NCI-H526 treated with DMSO at 0.1 percent for 48 hours (cell line): ENCODE measurements at places on chromosomes 12 and 14.

DNA sequence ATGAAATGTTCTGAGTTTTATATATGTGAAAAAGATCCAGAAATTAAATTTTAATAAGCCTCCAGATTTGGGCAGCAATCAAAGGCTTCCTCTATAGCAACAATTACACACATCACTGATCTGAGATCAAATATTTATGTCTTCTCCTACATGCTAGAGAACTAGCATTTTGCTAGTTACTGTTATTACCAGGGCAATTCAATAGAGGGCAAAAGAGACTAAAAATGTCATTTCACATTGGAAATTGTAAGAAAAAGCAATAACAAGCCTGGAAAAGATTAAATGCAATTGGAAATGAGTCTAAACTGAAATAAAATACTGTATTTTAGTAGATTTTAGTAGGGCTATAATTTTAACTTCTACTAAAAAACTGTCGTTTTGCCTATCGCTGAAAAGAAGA is 32.6 kb upstream of the ANO6 start:
- no peak for DNase-seq

DNA sequence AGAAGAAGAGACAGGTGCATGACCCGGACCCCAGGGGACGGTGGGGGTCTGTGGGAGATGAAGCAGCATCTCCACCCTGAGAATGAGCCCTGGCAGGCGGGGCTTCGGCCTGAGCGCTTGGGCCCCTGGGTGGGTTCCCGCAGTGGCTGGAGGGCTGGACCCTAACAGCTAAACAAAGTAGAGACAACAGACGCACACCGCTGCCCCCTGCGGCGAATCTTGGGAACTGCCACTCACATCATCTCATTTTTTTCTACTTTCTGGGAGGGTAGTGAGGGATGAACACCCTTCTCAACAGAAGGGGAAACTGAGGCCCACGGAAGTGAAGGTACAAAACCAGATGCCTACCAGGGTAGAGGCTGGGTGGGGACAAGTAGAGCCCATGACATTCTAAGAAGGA is 104.7 kb downstream of the RFLNA start:
- no peak for DNase-seq

DNA sequence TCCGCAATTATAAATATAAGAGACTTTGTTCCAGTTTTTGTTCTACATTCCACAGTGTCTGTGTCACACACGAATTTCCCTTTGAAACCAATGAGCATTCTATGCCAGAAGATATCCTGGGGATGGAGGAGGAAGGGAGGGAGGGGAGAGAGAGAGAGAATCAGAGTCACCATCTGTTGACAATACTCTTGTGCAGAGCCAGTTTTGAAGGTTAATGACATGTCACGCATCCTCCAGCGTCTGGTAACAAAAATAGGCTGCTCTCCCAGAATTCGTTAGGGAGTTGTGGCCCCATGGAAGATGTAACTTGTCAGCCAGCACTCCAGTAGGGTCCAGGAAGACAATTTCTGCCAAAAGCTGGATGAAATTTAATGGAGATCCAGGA is 213.5 kb upstream of the KRR1 start:
- no peak for DNase-seq

DNA sequence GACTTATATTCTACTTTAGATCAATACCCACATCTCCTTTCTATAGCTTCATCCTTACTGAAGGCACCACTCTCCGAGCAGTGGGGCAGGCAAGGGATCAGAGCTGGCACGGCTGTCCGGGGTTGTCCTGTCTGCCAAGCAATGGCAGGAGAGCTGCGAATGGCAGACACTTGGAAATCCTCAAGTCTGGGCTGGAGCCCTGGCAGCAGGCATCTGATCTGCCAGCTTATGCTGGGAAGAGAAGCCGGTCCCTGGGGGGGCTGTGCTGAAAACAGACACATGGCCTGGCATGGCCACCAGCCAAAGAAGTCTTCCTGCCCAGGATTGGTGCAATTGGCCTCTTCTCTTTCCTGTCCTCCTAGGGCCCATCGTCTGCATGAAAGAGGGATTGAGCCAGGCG is 280.2 kb upstream of the PWP1 start:
- no peak for DNase-seq

GRCh38 chr12:79945433-79945832 is 10.5 kb upstream of the PPP1R12A start:
- peak; percentile 67 for DNase-seq

- peak; percentile 56 for DNase-seq
Observed at GRCh38 chr12:6465467-6466183, 4.9 kb downstream of the VAMP1 start.

GRCh38 chr14:93019367-93019843 is 96.3 kb downstream of the ITPK1 start:
- no peak for DNase-seq

DNA sequence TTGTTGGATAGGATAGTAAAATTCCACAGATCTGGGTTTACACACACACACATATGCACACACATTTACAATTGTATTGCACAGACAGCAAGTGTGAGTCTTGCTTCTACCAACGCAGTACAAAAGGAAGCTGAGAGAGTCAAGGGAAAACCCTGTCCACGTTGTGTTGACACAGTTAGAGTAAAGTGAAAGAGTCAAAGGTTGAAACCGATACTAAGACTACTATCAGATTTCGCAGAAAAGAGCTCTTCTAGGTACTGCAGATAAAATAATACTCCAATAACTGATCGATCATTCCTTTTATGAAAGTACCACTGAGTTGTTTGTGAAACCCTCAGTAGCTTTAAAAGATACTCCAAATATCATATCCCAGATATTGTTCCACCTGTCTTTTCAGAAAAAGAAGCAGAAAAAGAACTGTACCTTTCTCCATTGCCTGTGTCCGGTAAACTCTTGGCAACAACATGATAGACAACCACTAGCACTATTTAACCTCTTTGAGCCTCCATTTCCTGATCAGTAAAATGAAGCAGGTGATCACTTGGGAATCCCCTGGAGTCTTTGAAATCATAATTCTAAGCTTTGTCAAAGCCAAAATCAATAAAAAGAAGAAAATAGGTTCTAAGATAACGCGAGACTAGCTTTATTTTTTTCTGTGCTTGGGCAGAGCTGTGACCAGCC is 224.6 kb upstream of the FOXN3 start:
- no peak for DNase-seq

- DNase-seq, result no peak
Observed at GRCh38 chr12:131988054-131988796, 38.5 kb downstream of the EP400 start.

DNA sequence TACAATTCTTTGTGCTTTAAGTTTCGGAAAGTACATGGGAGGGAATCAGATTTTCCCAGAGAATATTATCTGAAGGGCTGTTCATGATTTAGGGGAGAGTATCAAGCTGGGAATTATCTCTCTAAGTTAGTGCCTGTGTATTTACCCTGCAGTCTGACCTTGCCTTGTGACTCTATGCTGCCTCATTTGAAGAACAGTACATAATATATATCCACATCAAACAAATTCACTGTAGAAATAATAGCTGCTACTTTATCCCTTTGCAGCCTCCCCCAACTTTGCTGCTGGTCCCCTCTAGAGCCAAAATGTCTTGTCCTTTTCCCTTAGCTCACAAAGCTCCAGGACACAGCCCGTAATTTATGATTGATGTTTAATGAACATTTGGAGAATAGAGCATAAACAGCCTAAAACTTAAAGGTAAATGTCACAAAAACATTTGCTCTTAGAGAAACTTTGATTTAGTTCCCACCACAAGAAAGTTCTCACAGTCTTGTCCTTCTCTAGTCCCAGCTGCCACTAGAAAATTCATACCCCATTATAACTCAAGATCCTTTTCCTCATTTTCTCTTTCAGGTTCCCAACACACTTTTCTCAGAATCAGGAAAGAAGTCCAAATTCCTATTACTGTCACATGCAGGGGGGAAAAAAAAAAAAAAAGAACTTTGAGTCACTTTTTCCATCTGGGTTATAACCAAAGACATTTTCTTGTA is 1009.6 kb downstream of the FLRT2 start:
- DNase-seq, result no peak

DNA sequence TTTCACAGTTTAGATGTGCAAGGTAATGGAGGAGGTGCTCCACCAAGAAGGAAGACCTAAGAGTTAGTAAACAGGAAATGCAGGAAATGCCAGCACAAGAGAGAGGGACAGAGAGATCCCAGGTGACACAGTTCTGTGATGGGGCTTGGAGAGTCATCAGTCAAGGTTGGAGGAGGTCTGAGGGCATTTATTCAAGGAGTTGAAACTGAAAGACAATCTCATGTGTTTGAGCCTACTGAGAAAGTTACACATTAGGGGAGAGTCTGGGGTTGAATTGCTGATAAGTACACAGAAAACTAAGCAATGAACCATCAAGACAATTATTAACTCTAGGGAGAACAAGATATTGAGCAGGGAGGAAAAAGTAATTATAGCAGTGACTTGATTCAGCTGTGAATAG is 138.5 kb downstream of the ANO6 start:
- no peak for DNase-seq

- no peak for DNase-seq
Observed at GRCh38 chr14:40494483-40494882, 1062.2 kb upstream of the FBXO33 start.

DNA sequence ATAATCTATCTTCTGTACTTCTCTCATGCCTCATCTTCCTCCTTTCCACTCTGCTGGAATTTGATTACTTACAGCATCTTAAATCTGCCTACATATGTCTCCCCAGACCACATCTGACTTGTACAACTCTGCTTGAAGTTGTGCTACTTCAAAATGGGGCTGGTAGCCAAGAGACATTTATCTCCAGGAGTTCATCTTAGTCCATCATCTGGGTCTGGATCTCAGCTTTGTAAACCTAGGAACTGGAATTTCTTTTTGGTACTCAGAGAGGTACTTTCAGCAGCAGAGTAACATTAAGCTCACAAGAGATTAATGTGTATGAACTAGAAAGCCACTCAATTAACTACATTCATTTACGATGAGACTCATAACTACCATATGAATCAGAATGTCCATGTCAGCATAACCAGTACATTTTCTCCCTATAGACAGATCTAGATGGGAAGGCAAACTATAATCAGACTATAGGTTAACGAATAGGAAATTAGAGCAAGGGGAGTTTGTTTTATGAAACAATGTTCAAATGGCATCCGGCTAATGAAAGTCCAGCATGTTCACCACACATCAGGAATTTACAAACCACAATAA is 178.8 kb downstream of the CEP128 start:
- peak; percentile 62 for DNase-seq

GRCh38 chr12:132710043-132710404 is 618 bp upstream of the PGAM5 start:
- no peak for DNase-seq

GRCh38 chr14:104023325-104024055 is 62.0 kb upstream of the ASPG start:
- no peak for DNase-seq

- no peak for DNase-seq
Observed at GRCh38 chr12:70317781-70318180, 48.3 kb upstream of the KCNMB4 start.

- no peak for DNase-seq
Observed at GRCh38 chr14:95014036-95014435, 143.3 kb downstream of the DICER1 start.

GRCh38 chr14:55347040-55347439 is 64.6 kb downstream of the ATG14 start:
- DNase-seq, result no peak

DNA sequence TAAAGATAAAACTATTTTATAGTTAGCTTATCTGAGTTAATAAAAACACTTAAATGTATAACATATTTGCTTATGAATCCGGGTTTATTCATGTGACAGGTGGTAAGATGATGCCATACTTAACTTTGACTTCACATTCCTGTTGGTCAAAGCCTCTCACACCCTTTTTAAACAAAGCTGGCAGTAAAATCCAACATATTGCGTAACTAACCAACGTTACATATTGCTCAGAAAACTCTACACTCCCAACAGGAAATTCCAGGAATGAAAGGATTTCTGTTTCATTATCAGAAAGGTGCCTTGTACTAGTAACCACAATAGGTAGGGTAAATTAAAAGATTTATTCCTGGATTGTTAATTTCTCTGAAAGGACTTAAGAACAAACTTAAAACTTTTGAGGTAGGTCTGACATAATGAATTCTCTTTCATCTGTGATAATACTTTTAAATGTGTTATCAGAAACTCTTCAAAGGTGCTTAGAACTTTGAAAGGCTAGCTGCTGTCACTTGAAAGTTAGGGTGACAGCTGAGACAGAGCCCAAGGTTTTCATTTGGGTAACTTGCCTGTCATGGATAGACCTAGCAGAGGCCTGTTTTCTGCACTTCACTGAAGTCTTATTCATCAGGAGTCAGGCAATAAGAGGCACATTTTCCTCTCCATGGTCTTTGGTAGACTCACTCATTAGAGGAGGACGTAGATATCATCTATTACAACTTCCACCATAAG is 23.8 kb upstream of the CATSPERB start:
- DNase-seq, result no peak

GRCh38 chr14:64826845-64827244 is 52.9 kb downstream of the SPTB start:
- DNase-seq, result no peak

- DNase-seq, result no peak
Observed at GRCh38 chr12:64125913-64126312, 96.2 kb downstream of the KICS2 start.

- no peak for DNase-seq
Observed at GRCh38 chr14:55798406-55798805, 218.4 kb downstream of the KTN1 start.

DNA sequence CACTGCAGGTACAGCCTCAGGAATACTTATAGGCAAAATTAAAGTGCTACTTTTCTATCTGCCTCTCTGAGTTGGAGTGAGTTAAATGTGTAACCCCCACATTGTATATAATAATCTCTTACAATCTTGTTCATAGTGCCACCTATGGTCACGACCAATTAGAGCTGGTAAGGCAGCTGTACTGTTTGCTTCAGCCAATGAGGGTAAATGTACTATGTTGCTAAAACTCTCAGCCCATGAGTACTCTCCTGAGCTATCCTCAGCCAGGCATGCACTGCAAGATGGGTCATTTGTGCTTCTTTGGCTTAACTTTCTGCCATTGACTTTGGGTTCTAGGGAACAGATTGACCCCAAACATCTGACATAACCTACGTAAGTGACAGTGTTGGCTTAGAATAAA is 15.0 kb upstream of the MDM2 start:
- no peak for DNase-seq

DNA sequence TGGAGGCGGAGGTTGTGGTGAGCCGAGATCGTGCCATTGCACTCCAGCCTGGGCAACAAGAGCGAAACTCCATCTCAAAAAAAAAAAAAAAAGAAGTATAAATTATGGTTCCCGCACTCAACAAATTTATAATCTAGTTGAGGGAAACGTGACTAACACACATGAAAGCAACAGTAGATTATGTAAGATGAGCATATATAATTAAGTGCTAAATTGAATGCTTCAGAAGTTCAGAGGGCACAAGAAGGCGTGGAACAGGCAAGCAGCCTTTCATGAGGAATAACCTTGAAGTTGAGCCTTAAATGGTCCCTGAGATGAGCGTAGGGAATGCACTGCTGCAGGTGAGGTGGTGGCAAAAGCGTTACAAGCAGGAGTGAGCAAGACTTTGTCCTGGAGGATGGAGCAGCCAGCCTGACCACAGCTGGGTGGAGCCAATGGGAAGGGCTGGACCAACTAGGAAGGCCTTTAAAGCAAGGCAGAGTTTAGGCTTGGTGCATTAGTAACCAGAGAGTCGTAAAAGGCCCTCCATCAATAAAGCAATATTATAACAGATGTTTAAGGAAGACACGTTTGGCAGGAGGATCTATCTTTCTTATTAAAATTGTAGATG is 30.6 kb upstream of the TUBA1A start:
- DNase-seq, result no peak
